ENCODE measurements at places on chromosomes 12 and 14.

DNA sequence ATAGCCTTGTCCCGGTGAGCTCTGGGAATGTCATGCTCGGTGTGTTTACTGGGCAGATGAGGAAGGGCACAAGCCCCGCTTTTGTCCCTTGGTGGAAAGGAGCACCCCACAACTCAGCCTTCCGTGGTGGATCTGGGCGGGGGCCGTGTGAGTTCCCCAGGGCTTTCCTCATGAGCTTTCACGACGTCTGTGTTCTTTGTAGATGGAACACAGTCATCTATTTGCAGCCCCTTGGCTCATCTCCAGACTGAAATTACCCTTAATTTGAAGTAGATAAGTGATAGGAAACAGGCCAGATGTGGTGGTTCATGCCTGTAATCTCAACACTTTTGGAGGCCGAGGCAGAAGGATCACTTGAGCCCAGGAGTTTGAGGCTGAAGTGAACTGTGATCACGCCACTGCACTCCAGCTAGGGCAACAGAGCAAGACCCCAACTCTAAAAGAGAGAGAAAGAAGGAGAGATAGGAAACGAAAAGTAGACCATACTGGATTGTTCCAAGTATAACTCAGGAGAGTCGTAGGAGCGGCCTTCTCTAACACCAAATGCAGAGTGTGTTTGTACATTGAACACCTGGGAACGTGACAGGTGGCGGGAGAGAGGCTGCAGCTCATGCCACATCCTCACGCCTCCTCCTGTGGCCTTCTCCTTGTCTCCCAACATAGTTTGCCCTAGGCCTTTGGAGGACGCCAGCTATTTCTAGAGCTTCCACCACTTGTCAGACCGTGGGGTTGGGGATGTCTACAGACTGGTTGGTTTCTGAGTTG is 8.8 kb downstream of the P2RX4 start:
- DNase-seq: no peak

DNA sequence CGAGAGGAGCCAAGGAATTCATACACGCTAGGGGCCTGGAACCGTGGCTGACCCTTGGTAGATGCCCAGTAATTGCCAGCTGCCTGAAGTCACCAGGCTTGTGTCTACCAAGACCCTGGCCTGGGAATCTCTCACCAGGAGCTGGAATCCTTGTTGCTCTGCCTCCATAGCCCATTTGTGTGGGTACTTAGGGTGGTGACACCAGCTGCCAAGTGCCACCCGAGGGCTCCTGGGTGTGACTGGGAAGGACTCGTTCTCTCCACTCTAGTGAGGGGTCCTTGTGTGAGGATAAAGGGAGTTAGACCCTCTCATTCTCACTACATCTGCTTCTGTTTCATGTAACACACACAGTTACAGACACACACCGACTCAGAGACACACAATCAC is 17.9 kb downstream of the SERPINA1 start:
- no peak for DNase-seq

DNA sequence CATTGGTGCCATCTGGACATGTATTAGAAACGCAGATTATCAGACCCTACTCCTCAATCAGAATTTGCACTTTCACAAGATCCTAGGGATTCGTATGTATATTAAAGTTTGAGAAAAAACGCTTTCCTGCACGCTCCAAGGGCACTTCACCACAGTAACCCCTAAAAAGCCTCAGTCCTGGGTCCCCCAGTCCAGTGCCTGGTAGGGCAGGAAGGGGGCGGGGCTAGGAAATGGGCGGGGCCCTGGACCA is 369 bp downstream of the DEPDC4 start:
- peak; percentile 55 for DNase-seq

- no peak for DNase-seq
Measured at GRCh38 chr14:81801921-81802320, 268.3 kb upstream of the SEL1L start.

DNA sequence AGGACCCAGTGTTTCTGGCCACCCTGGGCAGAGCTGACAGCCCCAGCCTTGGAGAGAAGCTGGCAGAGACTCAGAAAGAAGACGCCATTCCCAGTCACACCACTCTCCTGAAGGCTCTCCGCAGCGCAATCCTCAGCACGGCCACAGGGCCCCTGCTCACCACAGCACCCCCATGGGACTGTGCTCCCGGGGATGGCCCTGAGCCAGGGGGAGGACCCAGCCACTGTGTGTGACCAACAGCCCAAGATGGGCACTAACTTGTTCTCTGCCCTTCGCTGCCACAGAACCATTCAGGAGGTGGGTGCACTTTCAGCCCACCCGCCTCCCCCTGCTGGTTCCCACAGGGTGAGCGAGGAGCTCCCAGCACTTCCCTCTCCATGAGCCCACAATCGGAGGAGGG is 57.1 kb downstream of the CCNK start:
- no peak for DNase-seq

- DNase-seq: no peak
Measured at GRCh38 chr12:132178316-132178715, 34.1 kb downstream of the NOC4L start.

DNA sequence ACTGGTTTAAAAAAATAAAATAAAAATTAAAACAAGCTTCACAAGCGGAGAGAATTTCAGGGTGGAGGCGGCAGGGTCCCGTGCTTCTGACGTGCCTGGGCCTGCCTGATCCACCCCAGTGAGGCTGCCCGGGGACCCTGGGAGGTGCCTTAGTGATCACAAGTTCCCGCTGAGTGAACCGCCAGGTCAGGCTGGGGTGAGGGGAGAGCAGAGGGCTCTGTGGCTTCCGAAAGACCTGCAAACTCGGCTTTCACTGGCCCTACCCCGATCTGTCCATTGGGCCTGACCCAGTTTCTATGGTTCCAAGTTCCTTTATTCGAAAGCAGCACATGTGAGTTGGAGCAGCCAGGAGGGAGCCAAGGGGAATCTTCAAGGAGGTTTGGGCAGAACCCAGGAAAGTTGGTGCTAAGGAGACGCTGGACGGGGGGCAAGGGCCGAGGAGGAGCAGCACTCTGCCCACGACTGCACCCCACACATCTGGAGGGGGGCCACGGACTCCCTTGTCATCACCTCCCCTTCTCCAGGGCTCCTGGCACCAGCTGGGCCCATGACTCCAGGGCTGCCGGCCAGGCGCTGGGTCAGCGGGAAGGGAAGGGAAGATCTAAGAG is 12.9 kb downstream of the MMP14 start:
- no peak for DNase-seq

DNA sequence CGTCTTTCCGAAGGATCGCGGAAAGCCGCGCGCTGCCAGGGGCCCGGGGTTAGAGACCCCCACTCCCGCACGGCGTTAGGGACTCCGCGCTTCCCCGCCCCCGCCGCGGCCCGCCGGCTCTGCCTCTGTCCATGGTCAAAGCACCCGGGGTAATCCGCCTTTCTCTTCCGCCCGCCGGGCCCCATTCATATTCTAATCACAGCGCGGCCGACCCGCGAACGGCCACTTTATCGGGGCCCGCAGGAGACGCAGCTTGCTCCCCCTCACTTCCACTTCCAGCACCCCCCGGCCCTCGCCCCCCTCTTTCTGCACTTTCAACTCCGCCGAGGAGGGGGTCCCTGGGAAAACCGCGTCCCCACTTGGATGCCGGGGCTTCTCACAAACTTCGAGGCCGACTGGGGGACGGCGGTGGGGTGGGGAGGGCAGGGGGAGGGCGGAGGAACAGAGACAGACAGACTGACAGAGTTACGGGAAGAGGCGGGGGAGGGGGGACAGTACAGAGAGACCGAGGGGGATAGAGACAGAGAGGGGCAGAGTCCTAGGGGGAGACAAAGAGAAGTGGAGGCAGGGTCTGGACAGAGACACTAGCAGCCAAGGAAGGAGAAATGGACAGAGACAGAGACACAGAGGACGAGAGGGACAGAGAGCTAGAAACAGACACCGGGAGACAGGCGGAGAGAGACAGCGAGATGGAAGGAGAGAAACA is 1.1 kb upstream of the RFX4 start:
- DNase-seq: no peak

- no peak for DNase-seq
Measured at GRCh38 chr12:75805320-75805719, 226.3 kb downstream of the PHLDA1 start.

DNA sequence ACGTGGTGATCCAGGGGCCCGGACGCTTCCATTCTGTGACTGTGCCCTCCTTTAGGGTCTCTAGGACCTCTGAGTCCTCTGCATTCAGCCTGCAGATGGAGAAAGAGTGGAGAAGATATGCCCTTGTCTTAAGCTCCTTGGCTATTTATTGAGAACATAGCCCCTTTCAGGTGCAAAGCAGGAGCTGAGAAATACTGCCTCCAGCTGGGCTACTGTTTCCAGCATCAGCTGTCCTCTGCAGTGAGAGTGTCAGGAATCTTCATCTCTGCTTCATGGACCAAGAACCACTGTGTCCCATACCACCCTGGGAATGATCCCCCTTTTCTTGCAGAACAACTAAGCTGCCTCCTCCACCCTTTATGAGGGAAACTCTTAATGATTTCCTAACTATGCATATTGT is 47.8 kb upstream of the CEP83 start:
- DNase-seq: no peak

- DNase-seq: no peak
Measured at GRCh38 chr14:34489324-34489723, 27.3 kb upstream of the SPTSSA start.

DNA sequence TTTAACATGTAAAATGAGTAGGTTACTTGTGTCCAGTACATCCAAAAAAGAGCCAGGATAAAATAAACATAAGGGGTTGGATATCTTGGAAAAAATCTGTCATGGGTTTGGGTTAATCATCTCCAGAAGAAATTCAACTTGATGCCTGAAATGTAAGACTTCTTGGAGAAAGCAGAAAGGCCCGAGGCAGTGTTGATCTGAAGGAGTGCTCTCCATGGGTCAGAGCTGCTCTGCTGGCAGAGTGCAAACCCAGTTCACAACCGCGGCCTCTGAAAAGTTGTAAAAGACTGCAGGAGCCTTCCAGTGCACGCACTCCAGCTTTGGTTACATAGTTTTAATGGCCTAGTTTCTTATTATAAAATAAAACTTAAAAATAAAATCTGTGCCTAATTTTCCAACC is 97.3 kb upstream of the ALX1 start:
- no peak for DNase-seq

- DNase-seq: no peak
Measured at GRCh38 chr12:98471085-98471484, 44.3 kb upstream of the TMPO start.

DNA sequence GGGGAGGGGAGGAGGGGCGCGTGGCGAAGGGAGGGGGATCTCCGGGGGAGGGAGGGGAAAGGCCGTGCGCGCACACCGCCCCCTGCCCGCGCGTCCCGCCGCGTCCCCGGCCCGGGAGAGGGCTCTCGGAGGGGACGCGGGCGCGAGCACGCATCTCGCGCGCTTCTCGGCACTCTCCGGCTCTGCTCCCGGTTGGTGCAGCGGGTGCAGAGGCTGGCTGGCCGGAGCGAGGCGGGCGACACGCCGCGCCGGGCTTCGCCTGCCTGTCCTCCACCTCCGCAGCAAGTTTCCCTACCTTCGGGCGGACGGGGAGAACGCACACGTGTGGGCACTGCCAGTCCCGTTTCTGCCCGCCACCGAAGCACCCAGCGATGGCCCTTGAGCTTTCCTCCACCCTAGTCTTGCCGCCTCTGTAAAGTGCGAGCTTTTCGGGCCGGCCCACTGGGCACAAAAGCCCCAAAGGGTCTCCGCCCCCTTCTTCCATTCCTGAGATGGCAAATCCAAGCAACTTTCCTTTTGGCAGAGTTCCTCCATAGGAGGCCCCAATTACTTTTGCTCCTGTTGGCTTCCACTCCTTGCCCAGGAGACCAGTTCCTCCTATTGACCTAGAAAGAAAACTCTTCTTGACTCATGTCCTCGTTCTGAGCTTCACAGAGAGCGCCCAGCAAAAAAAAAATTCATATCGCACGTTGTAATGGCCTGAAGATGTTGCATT is 363 bp upstream of the CSAD start:
- DNase-seq: peak; percentile 51

DNA sequence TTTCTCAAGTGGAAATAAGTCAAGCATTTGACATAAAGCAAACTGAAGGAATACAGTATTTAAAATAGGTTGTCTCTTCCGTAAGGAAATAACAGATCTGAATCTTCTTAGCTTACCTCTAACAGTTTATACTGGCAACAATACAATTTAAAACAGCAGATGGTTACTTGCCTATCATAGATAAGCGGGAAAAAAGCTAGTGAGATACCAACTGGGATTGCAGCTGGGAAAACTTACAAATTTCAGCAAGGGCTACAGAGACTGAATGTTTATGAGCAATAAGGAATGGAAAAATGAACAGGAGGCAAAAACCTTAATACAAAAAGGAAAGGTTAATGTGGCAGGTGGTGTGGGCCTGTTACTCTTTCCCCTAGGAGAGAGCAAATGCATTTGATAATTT is 220.0 kb downstream of the RASSF9 start:
- no peak for DNase-seq

- DNase-seq: no peak
Measured at GRCh38 chr12:76024942-76025600, 6.5 kb downstream of the PHLDA1 start.

GRCh38 chr14:73426877-73427276 is 31.5 kb downstream of the NUMB start:
- no peak for DNase-seq

DNA sequence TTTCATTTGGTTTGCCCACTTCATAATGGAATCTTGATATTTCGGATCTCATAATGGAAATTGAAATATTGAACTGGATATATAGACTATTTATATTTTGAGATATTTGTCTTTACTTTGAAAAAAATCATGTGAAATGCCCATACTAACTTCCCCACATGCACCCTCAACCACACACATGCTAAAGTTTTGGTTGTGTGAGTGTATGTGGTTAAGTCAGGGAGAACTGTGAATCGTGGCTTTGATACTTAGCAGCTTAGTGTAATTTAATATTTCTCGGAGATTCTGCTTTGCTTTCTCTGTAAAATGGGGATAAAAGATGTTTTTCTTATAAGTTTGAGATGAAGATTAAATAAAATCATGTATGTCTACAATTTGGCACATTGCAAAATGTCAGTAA is 162.1 kb downstream of the OTOGL start:
- no peak for DNase-seq

DNA sequence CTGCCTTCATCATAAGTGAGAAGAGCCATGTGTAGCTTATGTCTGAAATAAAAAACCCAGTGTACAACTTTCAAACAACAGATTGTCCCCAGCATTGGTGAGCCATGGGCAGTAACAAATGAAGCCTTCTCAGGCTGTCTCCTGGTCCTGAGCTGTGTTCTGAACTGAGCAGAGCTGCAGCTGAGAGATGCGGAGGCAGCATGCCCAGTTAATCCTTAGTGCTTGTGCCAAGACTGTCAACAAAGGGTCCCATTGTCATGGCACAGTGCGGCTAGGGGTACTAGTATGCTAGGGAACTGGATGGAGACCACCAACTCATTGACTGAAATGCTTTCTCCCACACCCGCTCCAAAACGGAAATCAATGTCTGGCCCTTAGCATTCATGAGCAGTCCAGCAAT is 154.3 kb downstream of the RMST start:
- DNase-seq: no peak

GRCh38 chr14:35385042-35385839 is 19.3 kb downstream of the NFKBIA start:
- DNase-seq: peak; percentile 95

DNA sequence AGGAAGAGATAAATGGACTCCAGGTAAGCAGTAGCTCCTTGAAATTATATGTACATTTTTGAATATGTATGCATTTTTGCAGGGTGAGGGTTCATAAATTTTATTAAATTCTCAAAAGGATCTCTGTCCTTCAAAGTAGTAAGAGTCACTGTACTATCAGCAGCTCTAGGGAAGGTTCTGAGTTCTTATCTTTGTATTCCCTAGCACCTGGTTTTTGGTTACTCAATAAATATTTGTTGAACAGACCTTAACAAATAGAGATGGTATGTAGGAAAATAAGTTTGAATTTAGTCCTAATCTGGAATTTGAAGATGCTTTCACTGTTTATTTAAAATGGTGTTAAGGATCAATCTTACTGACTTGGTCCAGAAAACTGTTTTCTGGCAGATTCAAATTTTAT is 18.3 kb downstream of the LEMD3 start:
- DNase-seq: no peak

Measured in NCI-H510A treated with DMSO at 0.1 percent for 48 hours (cell line).